Jurkat, Clone E6-1 (cell line): ENCODE measurements at places on chromosomes 12 and 14.
A peak's percentile ranks its signal among the peaks of the same experiment; 100 is the strongest.

GRCh38 chr12:111404362-111405148 lies 1.2 kb upstream of the SH2B3 start:
- DNase-seq = peak; percentile 34

- DNase-seq = no peak
Observed at GRCh38 chr14:101833045-101833444, 71.5 kb downstream of the PPP2R5C start.

- no peak for DNase-seq
Observed at GRCh38 chr12:101697197-101697929, at the start of gene CHPT1. Gene CHPT1 (plus strand): TSS chr12:101697640. CDS start chr12:101697862, 222 bp downstream.

GRCh38 chr12:21144309-21144708 lies 13.3 kb downstream of the SLCO1B1 start:
- no peak for DNase-seq

DNA sequence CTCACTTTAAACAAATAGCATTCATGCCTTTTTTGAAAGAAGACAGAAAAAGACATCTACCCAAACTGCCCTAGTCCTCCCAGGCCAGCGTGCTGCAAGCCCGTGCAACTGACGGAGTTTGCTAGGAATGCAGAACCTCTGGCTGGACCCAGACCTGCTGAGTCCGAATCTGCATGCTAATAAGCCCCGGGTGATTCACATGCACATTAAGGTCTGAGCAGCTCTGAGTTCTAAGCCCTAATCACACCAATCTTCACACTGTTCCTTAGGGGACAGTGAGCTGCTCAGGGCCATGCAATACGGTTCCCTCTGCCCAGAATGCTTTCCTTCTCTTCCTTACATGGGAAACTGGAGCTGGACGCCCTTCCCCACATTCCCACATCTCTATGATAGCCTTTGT lies 25.2 kb downstream of the HAL start:
- DNase-seq = no peak

GRCh38 chr12:83156815-83157214 lies 470.1 kb downstream of the TMTC2 start:
- no peak for DNase-seq

DNA sequence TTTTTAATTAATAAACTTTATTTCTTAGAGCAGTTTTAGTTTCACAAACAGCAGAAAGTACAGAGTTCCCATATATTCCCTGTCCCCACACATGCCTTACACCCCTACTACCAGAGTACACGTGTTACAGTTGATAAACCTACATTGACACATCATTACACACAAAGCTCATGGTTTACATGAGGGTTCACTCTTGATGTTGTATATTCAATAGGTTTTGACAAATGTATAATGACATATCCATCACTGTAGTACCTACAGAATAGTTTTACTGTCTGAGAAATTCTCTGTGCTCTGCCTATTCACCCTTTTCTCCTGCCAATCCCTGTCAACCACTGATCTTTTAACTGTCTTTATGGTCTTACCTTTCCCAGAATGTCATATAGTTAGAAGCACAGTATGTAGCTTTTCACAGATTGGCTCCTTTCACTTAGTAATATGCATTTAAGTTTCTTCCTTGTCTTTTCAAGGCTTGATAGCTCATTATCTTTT lies 15.1 kb upstream of the CCDC91 start:
- no peak for DNase-seq

DNA sequence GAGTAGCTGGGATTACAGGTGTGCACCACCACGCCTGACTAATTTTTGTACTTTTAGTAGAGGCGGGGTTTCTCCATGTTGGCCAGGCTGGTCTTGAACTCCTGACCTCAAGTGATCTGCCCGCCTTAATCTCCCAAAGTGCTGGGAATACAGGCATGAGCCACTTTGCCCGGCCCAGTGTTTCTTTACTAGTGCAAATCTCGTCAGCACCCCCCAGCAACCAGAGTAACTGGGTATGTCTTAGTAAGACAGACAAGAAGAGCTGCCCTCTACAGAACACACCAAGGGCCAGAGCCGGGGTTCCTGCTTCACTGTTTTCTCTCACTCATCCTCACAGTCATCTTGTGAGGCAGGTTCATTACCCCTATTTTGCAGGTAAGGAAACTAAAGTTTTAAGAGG lies 78.5 kb upstream of the GPR68 start:
- no peak for DNase-seq

DNA sequence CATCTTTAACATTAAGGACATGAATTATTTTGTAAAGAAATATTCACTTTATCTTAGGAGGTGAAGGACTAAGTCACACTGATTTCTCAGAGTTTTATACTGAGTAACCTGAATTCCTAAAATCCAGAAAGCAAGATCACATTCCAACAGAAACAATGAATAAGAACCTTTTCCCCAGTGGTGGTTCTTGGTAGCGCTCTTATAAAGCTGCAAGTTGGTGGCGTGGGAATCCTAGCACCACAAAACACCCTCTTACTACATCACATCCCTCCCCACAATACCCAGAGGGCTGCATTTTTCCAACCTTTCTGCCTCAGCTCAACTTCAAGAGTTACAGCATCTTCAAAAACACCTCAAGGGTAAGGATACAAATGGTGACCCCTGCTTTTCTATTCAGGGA lies 44.0 kb upstream of the SMUG1 start:
- no peak for DNase-seq

DNA sequence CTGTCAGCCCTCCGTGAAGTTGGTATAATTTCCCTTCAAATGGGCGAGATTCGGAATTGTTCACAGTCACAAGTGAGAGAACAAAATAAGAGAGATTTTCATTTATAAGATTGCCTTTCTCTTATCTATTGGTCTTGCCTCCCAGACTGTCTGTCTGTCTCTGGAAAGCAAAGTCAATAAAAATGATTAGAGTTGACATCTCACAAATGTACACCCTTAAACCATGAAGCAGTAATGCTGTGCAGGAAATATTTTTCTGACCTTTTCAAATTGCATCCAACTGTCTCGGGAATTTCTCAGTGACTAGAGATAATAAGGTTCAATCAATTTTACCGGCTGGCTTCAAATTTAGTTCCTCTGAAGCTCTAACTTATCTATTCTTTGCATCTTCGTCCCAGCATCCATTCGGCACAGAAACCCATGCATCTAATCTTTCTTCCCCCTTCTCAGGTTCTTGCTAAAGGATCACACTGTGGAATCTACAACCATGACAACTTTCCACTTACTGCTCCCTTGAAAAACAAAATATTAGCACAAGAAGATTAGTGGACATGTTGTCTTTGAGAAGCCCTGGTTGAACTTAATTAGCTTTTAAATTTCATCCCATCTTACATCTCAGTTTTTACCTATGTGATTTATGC lies 93.1 kb downstream of the RMST start:
- DNase-seq = no peak

DNA sequence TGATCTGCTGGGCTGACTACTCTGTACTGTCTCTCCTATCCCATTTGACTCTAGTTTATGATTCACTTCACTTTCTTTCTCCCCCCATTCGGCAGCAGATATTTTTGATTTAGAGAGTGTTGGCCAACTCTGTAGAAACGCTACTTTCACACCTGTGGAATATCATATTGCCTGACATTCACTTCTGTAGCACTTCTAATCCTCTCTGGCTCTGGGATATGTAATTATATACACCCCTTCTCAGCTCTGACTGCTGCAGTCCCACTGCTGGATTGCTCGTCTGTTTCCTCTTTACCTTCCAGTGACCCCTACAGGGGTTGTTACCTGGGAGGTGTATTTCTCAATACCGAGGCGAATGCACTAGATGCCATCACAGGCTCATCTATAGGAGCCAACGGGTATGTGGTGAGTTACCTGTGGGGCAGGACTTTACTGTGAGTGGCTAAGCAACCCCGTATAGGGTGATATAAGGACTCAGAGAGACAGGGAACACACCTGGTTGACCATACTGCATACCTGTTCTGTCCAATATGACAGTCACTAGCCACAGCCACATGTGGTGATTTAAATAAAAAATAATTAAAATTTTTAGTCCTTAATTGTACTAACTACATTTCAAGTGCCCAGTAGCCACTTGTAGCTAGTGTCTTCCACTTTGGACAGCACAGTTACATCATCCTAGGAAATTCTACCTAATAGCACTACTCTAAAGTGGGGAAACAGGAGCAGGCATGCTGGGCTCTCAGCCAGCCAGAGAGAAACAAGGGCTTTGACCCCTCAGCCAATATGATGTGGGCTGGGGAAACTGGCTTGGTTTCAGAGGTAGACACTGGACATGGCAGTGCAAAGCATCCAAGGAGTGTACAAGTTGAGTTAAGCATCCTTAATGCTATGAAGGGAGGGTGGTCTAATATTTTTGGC lies 95.0 kb downstream of the C12orf75 start:
- no peak for DNase-seq

- DNase-seq = no peak
Observed at GRCh38 chr14:103019236-103019635, 38.1 kb downstream of the CDC42BPB start.

GRCh38 chr14:81177225-81177624 lies 43.5 kb downstream of the GTF2A1 start:
- DNase-seq = no peak

- DNase-seq = no peak
Observed at GRCh38 chr12:90888316-90888715, 66.7 kb downstream of the CCER1 start.

- no peak for DNase-seq
Observed at GRCh38 chr12:104515899-104516298, 59.2 kb downstream of the CHST11 start.

DNA sequence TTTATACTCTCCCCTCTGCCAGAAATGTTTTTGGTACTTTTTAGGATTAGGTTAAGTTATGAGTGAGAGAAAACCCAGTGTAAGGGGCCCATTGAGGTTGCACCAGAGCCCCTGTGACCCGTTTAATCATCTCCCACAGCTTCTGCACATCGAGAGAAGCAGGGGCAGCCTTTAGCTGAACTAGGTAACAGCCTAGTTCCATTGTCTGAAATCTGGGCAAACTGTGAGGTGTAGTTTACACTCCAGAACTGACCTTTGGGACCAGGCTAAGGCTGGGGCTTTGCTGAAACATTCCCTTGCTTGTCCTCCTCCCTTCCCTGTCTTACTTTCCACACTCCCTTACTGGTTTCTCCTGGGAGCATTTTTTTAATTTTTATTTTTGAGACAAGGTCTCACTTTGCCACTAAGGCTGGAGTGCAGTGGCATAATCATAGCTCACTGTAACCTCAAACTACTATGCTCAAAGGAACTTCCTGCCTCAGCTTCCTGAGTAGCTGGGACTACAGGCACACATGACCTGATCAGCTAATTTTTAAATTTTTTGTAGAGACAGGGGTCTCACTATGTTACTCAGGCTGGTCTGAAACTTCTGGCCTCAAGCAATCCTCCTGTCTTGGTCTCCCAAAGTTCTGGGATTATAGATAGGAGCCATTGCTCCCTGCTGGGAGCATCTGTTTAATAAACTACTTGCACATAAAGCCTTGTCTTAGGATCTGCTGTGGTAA lies 25.9 kb upstream of the DHRS2 start:
- peak; percentile 62 for DNase-seq

DNA sequence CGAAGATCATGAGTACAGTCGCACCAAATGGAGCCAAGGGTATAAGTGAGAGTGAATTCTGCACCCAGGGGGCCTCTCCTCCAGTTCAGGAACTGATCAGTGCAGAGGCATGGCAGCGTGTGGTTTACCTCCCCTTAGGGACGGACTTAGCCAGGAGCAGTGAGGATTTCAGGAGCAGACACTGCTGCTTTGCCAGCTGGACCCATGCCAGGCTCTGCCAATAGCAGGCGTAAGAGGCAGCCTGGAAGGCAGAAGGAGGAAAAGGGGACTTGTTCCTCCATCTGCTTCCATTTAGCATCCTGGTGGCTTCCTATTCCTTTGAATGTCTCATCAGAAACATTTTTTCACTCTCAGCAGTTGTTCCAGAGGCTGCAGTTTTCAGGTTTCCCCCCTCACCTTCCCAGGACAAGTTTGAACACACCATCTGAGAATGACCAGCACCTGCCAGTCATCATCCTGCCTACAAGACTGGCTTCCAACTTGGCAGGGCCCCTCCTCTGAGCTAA lies 137.0 kb upstream of the LMNTD1 start:
- no peak for DNase-seq

DNA sequence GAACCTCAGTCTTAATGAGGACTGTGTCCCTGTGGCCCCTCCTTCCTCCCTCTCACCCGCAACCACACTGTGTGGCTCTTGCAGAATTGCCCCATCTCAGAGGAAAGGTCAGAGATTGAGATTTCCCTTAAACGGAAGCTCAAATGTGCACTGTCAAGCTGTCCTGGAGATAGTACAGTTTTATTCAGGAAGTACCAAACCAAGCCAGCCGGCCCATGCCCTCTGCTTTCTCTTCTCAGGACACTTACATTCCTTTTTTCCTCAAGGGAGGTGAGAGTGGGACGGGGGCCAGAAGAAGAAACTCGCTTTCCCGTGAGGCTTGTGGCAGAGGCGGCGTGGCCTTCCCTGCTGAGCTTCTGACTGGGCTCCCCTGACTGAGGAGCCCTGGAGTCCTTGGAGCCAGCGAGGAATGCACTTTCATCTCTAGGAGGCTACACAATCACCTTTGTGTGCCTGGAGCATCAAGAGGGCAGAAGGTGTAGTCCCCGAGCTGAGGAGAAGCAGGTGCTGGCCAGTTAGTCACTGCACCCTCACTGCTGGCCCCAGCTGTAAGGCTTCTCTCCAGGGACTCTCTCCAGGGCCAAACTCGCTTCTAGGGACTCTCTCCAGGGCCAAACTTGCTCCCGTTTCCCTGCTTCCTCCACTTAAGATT lies 24.1 kb upstream of the ATP2A2 start:
- DNase-seq = no peak

DNA sequence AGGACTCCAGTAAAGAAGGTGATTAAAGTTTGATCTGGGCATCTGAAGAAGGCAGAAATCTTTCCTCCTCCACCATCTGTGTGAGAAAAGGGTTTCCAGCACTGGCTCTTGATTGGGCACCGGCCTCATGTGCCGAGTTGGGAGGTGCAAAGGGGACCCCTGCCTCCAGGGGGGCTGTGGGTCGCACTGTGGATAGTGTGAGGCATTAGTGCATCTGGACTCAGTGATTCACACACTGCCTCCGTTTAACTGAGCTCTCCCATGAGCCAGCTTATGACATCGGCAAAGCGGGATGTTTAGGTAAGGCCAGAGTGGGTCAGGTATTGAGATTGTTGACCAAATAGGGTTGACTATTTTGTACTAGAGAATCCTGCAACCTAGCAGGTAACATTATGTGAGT lies 8.9 kb downstream of the C1S start:
- DNase-seq = no peak

GRCh38 chr12:116630762-116631161 lies 71.6 kb downstream of the MAP1LC3B2 start:
- DNase-seq = no peak

- no peak for DNase-seq
Observed at GRCh38 chr14:98976271-98976670, 295.7 kb downstream of the BCL11B start.

DNA sequence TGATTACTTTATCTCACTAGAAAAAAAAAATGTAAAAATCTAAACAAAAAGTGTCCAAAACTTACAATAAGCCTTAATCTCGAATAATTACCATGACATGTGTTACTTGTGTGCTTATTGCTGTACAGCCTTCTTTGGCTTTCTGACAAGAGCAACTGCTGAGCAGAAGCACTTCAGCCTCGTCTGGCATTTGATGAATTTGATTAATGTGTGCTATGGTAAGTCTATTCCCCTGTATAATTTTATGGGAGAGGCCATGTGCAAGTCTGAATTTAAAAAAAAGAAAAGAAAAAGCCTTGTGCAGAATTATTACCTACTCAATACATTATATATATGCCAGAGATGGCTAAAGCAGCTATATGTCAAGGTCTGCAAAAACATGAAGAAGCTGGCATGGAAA lies 113.9 kb downstream of the AEBP2 start:
- no peak for DNase-seq

- DNase-seq = no peak
Observed at GRCh38 chr12:105616971-105617540, 286.6 kb downstream of the C12orf75 start.

GRCh38 chr14:38554026-38554425 lies 298.1 kb upstream of the CLEC14A start:
- no peak for DNase-seq
